A549 (cell line): ENCODE measurements at places on chromosomes 7 and 10.

DNA sequence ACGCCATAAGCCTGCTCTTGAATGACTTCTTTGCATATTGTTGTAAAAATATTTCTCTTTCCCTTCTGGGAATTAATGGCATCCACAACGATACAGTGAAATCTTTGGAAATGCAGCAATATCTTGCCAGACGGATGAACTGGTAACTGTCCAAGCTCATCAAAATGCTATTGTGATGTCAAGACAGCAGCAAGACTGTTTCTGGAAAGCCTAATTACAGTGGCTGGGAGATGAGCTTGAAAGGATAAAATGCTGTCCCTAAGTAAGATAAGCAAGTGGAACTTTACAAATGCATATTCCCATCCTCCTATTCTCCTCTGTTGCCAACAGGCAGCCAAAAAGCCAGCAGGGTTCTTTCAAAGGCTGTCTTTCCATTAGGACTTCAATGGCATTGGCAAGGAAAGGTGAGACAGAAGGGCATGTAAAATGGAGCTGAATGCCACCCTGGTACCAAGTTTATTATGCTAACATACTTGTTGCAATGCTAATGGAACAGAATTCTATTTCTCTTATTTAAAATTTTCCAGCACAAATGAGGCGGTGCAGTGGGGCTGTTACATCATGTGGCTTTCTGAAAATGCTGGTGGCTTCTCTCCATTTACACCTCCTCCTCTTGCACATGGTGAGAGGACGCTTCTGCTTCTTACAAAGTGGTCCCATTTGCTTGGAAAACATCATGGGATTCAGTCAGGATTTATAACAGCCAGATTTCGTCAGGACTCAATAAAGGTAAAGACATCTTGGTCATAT, 178.3 kb upstream of the PTER start:
- no peak for DNase-seq

DNA sequence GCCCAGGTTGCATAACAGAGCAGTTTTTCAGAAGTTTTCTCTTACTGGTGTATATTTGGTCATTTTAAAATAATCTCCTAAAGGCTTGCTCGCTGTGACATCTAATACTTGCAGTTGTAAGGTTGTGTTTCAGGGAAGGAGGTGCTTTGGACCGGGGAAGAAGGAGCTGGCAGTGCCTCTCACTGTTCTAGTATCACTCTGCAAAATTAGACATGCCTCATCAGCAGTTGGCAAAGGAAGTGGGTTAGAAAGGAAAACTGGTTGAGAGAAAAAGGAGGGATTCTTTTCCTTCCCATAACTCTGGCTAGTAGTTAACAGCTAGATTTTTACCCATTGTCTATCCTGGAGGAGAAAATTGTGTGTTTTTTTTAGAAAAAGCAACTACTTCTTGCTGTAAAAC, 34.8 kb downstream of the CUL1 start:
- no peak for DNase-seq

- no peak for DNase-seq
These were observed 38.6 kb downstream of the FAS start for GRCh38 chr10:89029181-89029580.

DNA sequence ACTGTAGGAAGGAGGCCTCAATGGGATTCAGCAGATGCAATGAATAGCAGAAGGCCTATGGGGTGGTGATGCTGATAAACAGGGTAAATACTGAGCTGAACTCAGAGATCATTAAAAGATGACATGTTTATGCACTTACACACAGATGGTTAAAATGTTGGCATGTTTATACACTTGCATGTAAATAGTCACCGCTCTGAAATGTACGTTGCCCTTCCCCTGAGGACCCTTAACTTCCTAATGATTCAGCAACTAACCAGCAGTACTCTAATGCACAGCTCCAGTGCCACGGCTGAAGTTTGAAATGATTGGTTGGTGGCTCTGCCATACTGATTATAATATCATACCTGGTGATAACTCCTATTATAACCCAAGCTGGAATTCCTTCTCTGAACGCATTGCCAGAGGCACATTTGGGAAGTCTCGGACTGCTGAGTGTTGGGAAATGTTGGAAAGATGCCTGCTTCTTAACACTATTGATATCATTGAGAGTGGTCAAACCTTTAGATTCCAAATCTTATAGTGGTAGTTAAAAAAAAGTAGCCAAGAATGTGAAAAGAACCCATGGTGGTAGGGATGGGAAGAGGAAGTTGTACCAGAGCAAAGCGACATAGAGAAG, 3.7 kb upstream of the CAV1 start:
- DNase-seq: no peak

DNA sequence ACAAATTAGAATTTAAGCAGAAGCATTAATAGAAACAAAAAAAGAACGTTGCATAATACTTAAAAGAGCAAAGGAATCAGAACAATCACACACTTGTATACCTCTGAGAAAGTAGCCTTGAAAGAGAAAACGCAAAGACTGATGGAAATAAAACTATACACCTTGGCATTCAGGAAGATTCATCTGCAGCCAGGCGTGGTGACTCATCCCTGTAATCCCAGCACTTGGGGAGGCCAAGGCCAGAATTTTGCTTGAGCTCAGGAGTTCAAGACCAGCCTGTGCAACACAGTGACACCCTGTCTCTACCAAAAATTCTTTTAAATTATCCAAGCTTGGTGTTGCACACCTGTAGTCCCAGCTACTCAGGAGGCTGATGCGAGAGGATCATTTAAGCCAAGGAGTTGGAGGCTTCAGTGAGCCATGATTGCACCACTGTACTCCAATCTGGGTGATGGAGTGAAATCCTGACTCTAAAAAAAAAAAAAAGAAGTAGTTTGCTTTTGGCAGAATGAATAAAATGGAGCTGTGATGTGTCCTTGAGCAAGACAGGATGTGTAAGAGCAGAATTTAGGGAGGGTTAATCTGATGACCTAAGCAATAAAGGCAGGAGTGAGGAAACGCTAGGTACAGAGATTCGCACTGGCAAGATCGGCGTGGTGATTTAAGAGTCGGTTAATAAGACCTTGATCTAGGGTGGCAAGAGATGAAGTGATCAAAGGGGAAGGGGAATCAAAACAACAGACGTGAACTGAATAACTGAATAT, 75.8 kb upstream of the NRP1 start:
- no peak for DNase-seq

GRCh38 chr10:15719899-15720634, at the start of gene ITGA8:
Gene ITGA8, minus strand, starts transcription at chr10:15719922. Its CDS starts 151 bp downstream, at chr10:15719771.
- DNase-seq: peak; percentile 20

DNA sequence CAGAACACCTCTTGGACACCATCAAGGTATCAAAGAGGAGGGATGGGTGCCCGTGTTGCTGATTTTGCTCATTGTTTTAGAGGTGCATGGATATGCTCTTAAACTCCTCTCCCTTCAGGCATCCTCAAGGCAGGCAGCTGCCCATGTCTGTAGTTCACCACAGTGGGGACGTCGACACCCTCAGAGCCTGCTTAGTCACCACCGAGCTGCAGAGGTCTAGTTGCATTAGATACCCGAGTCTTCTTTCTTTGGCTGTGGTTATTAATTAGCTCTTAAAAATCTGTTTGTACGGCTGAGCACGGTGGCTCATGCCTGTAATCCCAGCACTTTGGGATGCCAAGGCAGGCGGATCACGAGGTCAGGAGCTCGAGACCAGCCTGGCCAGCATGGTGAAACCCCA, 24.7 kb upstream of the TSPAN13 start:
- DNase-seq: no peak

- DNase-seq: peak; percentile 90
These were observed 96.5 kb downstream of the NRP1 start for GRCh38 chr10:33237736-33238624.

DNA sequence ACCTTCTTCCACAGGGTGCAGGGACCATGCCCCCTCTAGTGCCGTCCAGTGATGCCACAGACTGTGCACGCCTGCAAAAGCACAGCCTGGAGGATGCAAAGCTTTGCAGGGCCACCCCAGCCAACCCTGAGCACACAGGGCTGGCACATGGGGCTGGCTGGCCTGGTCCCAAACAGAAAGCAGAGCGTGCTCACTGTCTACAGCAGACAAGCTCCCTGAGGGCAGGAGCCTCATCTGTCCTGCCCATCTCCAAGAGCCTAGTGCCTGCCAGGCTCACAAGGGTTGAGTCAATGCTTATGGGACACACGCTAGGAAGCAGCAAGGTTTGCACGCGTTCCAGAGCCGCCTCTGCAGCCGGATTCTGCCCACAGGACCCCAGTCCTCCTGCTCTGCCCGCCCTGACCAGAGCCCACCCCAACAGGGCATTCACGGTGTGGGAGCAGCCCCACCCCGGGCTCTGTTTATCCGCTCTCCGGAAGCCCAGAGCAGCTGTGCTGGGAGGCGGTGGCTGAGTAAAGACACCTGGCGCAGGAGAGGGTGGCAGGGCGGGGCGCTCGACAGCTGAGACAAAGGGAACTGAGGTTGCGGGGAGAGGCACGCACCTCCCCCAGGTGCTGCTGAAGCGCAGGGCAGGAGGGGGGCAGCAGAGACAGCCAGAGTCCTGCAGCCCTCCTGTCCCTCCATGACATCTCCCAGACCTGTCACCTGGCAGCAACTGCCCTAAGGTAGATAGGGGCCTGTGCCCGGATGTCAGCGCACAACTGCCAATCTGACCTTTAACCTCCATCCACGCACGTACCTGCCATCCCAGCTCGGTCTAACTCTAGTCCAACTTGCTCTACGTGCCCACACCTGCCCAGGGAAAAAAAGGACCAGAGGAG, 4.3 kb downstream of the KCNH2 start:
- no peak for DNase-seq

- no peak for DNase-seq
These were observed 230.0 kb downstream of the PHF14 start for GRCh38 chr7:11203683-11204082.

DNA sequence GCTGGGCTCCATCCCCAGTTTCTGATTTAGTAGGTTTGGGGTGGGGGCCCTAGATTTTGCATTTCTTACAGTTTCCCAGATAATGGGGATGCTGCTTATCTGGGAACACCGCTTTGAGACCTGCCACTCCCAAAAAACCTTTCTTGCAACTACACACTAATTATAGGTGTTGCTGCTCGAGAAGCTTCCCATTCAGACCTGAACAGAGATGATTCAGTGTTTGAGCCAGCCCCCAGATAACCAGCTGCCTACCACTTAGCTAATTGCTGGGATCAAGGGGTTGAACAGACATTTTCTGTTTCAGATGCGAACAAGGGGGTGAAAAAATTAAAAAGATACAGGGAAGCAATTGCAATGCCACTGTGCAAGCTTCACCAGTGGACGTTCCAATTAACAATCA, 448.5 kb downstream of the KCNMA1 start:
- no peak for DNase-seq

- no peak for DNase-seq
These were observed 76.6 kb upstream of the ABI1 start for GRCh38 chr10:26937371-26937770.

DNA sequence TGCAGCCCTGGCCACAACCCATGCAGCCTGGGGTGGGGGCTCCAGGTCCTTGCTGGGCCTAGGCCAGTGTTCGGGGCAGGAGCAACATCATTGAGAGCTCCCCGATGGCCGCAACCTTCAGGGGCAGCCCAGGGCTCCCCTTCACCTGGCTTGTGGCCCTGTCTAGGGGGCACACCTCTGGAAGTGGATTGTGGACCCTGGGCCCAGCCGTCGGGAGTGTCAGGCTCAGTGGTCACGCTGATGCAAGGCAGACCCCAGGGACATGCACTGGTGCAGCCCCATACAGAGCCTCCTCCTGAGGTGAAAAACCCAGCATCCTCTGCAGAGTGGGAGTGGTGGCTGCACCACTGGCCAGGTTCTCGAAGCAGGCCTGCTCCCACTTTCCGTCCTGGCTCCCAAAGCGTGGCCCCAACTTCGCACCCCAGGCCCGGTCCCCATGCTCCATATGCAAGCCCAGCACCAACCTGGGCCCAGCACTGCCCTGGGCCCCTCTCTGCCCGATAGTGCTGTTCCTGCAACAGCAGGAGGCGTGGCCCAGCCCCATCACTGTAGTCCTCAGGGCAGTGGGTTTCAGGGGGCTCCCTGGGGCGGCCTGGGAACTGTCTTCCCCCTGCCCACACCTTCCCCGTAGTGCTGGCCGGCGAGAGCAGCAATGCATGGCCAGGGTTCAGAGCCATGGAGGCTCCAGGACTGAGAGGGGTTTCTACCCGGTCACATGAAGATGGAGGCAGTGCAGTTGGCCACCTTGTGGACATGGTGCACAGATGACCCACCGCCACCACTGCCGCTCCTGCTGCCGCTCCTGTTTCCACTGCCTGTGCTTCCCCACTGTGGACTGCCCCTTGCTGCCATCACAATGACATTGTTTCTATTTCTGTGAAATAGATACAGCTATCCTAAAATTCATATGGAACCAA, 303.9 kb upstream of the NRG3 start:
- no peak for DNase-seq
